HFFc6 (cell line): ENCODE measurements at places on chromosomes 3 and 15. TPM values are rescaled to one million over a fixed set of nuclear protein-coding genes. Genes with fewer than 3 reads are reported as not detected.

- no peak for DNase-seq
Observed at GRCh38 chr3:194225988-194226663, 90.2 kb downstream of the HES1 start.

VPS39 gene
- 52.8 to 58.5 TPM (median 55.1 TPM) in 3 replicates for total RNA-seq

PRR20G gene
- total RNA-seq, result not detected in 3 replicates

DNA sequence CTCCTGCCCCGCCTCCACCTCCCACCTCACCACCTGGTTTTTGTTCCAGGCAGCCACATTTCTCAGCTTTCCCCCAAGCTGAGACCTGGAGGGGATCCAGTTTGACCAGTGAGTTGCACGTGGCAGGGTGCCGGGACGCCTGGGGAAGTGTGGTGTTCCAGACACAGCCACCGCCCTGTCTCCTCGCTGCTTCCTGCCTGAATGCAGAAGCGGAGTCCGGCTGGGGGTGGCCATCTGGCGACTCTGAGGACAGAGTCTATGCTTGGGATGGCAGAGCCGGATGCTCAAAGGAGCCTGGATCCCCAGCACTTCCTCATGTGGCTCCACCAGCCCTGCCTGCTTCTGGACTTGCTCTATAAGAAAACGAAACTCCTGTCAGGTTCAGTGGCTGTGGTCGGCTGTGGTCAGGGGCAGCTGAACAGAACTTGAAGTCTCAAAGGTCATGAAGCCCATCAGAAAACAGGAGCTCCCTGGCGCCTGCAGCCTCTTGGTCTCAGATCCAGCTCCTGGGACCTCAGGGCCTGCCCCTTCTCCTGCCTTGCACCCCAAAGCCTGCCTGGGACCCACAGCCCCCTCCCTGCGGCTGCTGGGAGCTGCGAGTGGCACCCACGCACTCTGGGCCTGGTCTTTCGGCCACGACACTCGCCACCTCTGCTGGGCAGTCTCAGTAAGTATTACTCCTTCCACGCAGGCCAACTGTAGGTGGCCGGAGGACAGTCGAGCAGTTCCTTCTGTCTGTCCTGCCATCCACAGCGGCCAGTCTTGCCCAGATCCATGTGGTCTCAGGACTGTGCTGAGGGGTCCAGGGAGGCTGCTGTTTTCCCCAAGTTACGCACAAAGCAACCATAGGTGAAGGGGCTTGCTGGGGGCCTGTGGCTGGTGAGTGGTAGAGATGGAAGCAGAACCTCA is 112.8 kb upstream of the MEF2A start:
- DNase-seq, result no peak

DNA sequence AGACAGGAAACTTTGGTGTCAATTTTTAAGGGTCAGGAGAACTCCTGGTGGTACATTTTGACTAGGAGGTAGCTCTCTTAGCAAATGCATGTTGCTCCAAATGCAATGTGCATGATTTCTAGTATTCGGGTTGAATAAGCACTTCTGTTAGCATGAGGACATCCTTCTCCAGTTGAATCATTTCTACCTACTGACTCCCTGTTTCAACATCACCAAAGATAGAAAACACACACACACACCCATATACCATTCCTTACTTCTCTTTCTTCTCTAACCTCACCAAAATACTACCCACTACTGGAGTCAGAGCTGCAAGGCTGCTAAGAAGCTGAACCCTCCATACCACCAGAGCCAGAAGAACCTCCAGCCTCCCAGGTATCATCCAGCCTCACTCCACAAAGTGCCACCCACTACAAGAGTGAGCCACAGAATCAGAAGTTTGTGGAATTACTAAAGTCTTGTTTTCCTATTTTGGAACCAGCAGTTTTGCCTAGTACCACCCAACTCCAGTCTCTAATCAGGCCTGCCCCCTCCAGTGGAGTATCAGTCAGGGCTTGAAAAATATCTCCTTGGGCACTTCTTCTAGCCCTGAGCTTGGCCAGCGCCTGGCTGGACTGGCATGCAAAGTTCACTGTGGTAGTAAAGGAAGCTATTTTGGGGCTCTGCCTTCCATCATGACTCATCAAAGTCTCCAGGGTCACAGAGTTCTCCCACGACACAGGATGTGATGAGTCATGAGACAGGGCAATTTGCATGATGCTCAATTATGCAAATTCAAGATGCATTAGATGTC is 110.3 kb downstream of the CYP19A1 start:
- peak; percentile 92 for DNase-seq

CTXND1 gene
- total RNA-seq, result not detected in 3 replicates
